ENCODE measurements at places on chromosomes 3 and 15.

DNA sequence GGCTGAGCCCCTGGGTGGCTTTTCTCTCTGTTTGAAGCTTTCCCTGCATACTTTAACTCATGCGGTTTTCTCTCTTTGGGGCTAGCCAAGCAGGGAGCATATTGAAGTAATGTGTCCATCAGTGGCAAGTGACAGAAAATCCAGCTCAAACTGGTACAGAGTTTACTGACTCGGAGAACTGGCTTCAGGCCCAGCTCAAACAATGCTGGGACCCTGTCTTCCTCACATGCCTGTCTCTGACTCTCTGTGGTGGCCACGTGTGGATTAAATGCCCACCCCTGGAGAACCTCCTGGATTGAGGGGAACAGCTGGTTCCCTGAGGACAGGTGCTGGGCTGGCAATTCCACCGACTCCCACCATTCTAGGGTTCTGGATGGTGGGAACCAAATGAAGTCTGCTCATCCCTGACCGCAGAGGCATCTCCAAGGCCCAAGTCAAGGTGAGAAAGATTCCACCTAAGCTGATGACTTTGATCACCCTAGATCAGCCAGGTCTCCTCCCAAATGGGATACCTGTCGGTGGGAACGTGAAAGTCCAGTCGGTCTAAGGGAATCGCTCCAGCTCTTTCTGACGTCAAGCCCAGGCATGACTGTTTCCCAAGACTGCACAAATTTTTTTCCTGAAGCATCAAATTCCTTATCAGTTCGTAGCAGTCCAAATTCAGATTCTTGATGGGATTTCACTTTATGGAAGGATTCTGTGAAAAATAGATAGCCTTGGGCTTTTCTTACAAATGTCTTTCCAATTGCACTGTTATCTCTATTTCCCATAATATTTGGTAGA is 16.3 kb upstream of the HDAC11 start:
- no peak for DNase-seq

DNA sequence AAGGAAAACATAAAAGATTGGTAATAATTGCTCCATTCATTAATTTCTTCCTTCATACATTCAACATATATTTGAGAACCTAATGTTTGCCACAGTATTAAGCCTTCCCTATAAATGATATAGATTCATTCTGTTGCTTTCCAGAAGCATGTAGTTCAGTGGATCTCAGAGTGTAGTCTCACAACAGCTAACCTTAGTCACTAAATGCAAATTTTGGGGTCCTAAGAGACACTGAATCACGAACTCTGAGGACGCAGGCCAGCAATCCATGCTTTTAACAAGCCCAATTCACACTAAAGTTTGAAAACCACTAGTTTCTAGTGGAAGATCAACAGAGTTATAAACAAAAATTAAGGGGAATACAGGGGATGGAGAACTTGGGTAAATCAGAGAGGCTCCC is 7.2 kb upstream of the AQR start:
- DNase-seq, result no peak

GRCh38 chr3:157573780-157574378 is 70.7 kb upstream of the VEPH1 start:
- DNase-seq, result no peak

DNA sequence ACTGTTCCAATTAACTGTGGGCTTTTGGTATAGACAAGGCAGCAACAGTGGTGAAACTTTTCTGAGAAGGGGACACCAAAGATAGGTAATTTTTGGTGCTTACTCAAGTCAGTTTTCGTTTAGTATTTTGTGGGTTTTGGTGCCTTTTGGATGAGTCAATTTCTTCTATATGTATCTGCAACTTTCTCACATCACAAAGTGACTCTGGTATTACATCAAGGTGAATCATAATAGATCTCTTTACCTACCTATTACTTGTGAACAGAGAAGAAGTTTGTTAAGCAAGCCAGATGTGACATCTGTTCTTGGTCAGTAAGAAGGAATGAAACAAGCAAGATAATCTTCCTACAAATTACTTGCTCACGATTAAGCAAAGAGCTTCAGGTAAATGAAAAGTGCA is 732.4 kb upstream of the DPPA4 start:
- DNase-seq, result no peak

GRCh38 chr15:68783226-68784058 is 37.3 kb downstream of the ANP32A start:
- no peak for DNase-seq

DNA sequence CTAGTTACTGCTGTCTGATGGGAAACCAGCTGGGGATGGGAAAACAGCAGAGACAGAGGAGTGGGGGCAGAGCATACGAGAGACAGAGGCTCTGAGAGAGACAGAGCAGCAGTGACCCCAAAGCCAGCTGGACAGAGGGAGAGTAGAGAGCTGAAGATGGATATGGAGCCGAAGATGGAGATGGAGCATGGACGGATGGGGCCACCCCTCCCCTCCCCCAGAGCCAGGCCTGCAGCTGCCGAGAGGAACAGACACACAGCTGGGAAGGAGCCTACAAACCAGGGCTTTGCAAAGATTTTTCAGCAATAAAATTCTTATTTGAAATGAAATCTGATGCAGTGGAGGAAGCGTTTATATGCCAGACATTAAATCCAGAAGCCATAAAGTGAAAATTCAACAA is 167.6 kb upstream of the LINGO1 start:
- no peak for DNase-seq

GRCh38 chr3:72135636-72136035 is 350.7 kb upstream of the PROK2 start:
- no peak for DNase-seq

GRCh38 chr3:32842531-32842931 is 24.7 kb downstream of the TRIM71 start:
- no peak for DNase-seq

- no peak for DNase-seq
Observed at GRCh38 chr15:81098861-81099651, 35.0 kb upstream of the CFAP161 start.

GRCh38 chr3:140599009-140599408 is 78.9 kb upstream of the TRIM42 start:
- DNase-seq, result no peak
